Left forelimb (tissue), 1 donor: ENCODE measurements at places on chromosomes 13 and 19.

DNA sequence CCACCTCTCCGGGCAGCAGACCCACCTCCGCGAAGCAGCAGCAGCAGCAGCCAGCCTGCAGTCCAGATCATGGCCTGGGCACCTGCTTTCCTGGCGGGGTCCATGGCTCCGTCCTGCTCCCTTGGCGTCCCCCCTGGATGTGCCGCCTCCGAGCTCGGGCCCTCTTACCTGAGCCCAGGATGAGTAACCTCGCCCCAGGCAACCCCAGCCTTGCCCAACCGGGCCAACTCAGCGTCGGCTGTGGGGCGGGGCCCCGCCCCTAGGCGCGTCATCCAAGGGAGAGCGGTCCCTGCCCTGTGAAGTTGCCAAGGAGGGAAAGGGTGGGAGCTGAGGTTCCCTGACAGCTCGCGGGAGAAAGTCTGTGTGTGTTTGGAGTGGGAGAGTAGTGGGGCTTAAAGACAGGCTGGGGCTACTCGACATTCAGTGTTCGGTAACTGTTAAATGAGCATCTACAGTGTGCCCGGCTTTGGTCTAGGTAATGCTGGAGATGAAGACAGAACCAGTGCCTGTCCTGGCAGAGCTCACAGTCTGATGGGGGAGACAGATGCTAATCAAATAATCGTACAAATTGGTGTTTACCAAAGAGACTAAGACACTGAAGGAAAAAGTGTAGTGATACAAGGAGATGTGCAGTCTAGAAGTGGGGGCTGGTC is at the start of gene LYPD3:
Gene LYPD3 (minus strand): TSS at position 141 of the 653 bp plus-strand sequence. CDS start 37 bp downstream, at position 104.
- no peak for DNase-seq

- no peak for DNase-seq
These were observed 16.0 kb upstream of the KBTBD6 start for GRCh38 chr13:41148419-41149283.

- DNase-seq: no peak
These were observed 30.9 kb downstream of the FAM216B start for GRCh38 chr13:42812316-42812715.

DNA sequence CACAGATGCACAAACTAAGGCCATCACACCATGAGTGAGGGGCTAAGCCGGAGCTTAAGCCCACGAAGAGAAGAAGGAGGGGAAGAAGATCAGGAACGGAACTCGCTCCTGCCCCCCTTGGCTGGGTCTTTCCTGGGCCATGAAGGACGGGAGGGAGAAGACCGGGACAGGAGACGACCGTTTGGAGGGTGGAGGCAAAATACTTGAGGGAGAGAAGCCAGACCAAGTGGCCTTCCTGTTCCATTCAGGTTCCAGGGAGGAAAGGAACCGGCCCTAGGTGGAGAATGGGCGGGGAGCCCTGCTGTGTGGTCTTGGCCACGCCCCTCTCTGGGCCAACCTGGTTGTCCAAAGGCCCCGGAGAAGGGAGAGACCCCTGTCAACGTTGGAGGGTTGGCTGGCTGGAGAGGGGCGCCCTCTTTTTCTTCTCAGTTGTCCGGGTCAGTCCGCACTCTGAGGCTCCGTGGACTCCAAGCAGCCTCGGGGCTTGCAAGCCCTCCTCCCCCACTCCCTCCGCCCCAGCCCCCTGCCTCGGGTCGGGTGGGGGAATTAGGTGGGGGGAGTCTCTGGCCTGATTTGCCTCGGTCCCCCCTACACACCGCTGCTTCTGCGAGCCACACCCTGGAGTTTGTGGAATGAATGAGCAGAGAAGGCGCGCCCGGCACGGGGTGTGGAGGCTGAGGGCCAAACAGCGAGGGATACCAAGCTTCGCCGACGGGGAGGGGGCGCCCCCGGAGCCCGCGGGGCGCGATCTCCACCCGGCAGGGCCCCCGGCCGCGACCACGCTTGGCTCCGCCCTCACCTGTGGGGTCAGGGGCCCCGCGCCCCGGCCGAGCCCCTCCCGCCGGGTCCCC is 757 bp downstream of the FBN3 start:
- no peak for DNase-seq

DNA sequence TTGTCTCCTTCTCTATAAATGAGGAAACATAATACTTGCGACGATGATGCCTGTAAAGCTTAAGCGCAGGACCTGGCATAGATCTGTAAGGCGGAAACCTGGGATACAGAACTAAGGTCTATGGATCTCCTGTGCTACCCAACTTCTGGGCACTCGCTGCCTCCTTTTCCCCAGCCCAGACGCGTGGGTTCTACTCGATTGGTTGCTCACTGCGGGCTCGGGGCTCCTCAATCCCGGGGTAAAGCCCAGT is 615 bp upstream of the PSMC4 start:
- DNase-seq: no peak
